Hepatocyte (in vitro differentiated cells): ENCODE measurements at places on chromosomes 13 and 19. TPM values are rescaled to one million over a fixed set of nuclear protein-coding genes. Genes with fewer than 3 reads are reported as not detected.

GRCh38 chr13:46751811-46752635 lies 44.9 kb downstream of the ESD start:
- H3K4me3 ChIP-seq, result no peak overlapping the region
- no peaks in the 10 kb centered on the region for H3K27me3 ChIP-seq
- no peaks in the 10 kb centered on the region for H3K4me1 ChIP-seq
- H3K27ac ChIP-seq, result no peak overlapping the region

DNA sequence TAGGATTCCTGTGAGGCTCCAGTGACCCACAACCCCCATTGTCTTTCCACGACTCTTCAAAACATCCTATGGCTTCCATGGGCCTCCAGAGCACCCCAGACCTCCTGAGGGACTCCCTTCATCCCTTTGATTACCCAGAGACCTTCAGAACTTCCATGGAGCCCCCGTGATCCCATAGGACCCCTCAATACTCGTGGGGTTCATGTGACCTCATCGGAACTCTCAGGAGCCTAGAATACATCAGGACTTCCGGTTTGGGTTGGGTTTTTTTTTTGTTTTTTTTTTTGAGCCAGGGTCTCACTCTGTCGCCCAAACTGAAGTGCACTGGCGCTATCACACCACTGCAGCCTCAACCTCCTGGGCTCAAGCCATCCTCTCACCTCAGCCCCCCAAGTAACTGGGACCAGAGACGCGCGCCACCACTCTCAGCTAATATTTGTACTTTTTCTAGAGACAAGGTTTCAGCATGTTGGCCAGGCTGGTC lies 774 bp downstream of the ALDH16A1 start:
- peak overlapping the region; percentile 99 for H3K27ac ChIP-seq
- H3K36me3 ChIP-seq, result no peaks in the 10 kb centered on the region
- H3K4me1 ChIP-seq, result peaks cover 7% of the 10 kb centered on the region
- H3K27me3 ChIP-seq, result no peaks in the 10 kb centered on the region
- H3K4me3 ChIP-seq, result peak overlapping the region; percentile 62

CGB3 gene
- 1.1 TPM in 1 of 2 replicates, not detected in the other for total RNA-seq

DNA sequence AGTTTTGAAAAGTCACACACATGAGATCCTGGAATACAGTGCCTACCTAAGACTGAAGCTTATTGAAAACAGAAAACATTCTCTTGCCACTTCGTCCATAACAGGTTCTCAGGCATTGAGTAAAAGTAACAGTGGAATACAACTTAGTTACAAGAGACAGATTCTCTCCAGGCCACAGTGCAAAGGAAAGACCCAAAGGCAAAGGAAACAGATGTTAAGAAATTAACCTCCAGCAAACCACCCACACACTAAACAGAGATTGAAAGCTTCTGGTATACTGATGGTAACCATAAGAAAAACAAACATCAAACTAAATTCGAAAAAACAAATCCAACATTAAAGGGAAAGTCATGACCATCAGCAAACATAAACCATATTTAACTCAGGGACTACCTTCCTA lies 914.7 kb downstream of the SLITRK5 start:
- H3K4me3 ChIP-seq, result no peak overlapping the region
- no peaks in the 10 kb centered on the region for H3K27me3 ChIP-seq
- no peak overlapping the region for H3K27ac ChIP-seq
- H3K4me1 ChIP-seq, result no peaks in the 10 kb centered on the region

DNA sequence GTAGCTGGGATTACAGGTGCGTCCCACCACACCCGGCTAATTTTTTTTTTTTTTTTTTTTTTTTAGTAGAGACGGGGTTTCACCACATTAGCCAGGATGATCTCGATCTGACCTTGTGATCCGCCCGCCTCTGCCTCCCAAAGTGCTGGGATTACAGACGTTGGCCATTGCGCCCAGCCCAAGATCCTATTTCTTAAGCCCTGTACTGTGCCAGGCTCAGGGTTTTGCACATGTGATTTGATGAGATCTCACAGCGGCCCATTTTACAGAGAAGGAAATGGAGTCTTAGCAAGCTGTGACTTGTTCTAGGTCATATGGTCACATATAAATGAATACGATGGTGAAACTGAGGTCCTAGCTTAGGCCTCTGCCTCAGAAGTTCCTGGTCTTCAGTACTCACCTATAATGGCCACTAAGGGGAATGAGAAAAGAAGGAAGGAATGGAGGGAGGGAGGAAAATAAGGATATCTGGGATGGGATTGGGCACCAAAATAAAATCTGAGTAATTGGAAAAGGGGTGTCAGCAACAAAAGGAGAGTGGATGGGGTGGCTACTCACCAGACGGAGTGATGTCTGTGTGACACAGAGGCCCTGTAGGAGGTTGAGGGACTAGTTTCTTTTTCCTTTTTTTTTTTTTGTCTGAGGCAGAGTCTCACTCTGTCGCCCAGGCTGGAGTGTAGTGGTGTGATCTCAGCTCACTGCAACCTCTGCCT lies 1.3 kb downstream of the OSCAR start:
- H3K27me3 ChIP-seq, result peaks cover 14% of the 10 kb centered on the region
- no peak overlapping the region for H3K4me3 ChIP-seq
- peaks cover 13% of the 10 kb centered on the region for H3K4me1 ChIP-seq
- no peak for DNase-seq
- no peak overlapping the region for H3K27ac ChIP-seq
- H3K36me3 ChIP-seq, result no peaks in the 10 kb centered on the region

DNA sequence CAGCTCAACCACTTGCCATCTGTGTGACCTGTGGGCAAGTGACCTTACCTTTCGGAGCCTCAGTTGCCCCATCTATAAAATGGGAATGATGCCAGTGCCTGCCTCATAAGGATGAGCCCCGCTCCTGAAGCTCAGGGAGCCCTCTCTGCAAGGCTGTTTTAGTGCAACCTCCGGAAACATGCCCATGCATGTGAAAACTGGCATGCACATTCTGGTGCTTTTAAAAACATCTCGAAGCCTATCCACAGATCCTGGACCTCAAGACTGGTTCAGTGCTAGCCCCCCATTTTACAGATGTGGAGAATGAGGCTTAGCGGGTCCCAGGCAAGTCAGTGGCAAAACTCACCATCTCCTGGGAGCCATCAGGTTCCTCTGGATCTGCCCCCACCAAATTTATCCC lies 5.6 kb downstream of the CADM4 start:
- no peak overlapping the region for H3K4me3 ChIP-seq
- H3K4me1 ChIP-seq, result peaks cover 19% of the 10 kb centered on the region
- no peak overlapping the region for H3K27ac ChIP-seq
- H3K36me3 ChIP-seq, result no peaks in the 10 kb centered on the region
- DNase-seq, result no peak

GRCh38 chr19:1513499-1514294 lies 878 bp upstream of the ADAMTSL5 start:
- H3K4me3 ChIP-seq, result peak overlapping the region; percentile 50
- no peaks in the 10 kb centered on the region for H3K27me3 ChIP-seq
- peak; percentile 83 for DNase-seq
- no peaks in the 10 kb centered on the region for H3K36me3 ChIP-seq
- H3K4me1 ChIP-seq, result peaks cover 35% of the 10 kb centered on the region

PLIN5 gene
- total RNA-seq, result 2.1 and 5.8 TPM in 2 replicates

DNA sequence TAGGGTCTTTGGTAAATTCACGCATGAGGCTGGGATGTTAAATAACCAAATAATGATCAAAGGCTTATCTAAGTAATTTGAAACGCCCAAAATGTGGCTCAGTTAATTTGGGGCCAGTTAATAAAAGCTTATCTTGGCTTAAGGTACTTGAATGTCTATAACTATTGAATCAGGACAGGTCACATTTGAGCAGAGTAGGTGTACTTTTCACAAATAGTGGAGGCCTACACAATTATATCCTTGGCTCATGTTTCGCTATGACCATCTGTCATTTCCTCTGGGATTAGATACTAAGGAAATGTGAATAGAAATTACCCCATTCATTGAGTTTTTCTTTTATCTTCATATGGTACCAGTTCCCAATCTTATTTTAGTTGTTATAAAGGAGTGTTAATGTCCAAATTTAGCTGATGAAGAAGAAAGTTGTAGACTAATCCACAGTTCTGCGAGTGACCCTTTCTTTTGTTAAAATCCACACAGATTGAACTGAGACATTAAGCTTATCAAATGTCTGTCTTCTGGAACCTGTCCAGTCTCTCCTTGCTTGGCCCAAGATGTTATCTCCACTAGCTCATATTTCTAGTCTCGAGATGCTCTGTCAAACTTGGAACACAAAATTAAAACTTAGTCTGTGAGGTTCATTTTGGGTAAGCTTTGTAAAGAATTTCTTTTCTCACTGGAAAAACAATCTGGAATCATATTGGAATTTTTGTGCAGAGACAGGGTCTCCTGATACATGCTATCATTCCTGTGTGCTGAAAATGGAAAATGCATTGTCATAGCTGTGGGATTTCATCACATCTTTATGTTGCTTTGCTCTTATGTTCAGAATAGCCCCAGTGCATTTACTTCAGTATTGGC lies 31.0 kb downstream of the SLAIN1 start:
- no peaks in the 10 kb centered on the region for H3K4me1 ChIP-seq
- no peak for DNase-seq
- H3K36me3 ChIP-seq, result no peaks in the 10 kb centered on the region
- H3K27ac ChIP-seq, result no peak overlapping the region
- no peaks in the 10 kb centered on the region for H3K27me3 ChIP-seq

- no peak overlapping the region for H3K4me3 ChIP-seq
- no peaks in the 10 kb centered on the region for H3K27me3 ChIP-seq
- DNase-seq, result no peak
- peaks cover 3% of the 10 kb centered on the region for H3K4me1 ChIP-seq
- H3K36me3 ChIP-seq, result no peaks in the 10 kb centered on the region
- no peak overlapping the region for H3K27ac ChIP-seq
Measured at GRCh38 chr13:31213651-31214289, 14.0 kb downstream of the B3GLCT start.

GRCh38 chr13:61258185-61258584 lies 157.5 kb downstream of the PCDH20 start:
- no peaks in the 10 kb centered on the region for H3K4me1 ChIP-seq
- DNase-seq, result no peak

DNA sequence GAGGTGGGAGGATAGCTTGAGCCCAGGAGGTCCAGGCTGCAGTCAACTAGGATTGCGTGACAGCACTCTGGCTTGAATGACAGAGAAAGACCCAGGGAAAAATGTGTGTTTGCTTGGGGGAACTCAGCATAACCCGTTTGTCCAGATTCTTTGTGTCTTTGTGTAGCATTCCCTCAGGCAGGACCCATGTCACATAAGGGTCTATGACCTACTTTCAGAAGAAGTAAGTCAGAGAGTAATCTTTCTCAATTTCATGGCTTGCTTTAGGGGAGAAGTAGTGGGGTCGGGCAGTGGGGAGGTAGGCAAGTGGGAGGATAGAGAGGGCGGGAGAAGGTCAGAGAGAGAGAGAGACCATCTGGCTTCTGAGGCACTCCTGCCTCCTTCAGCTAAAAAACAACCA lies 11.9 kb upstream of the PSPC1 start:
- DNase-seq, result peak; percentile 56
- peak overlapping the region; percentile 87 for H3K27ac ChIP-seq
- no peaks in the 10 kb centered on the region for H3K4me1 ChIP-seq
- H3K36me3 ChIP-seq, result no peaks in the 10 kb centered on the region

- H3K4me3 ChIP-seq, result no peak overlapping the region
- H3K4me1 ChIP-seq, result peaks cover 3% of the 10 kb centered on the region
- no peaks in the 10 kb centered on the region for H3K36me3 ChIP-seq
- no peaks in the 10 kb centered on the region for H3K27me3 ChIP-seq
- no peak for DNase-seq
- no peak overlapping the region for H3K27ac ChIP-seq
Measured at GRCh38 chr13:109698779-109699178, 87.6 kb downstream of the IRS2 start.

DNA sequence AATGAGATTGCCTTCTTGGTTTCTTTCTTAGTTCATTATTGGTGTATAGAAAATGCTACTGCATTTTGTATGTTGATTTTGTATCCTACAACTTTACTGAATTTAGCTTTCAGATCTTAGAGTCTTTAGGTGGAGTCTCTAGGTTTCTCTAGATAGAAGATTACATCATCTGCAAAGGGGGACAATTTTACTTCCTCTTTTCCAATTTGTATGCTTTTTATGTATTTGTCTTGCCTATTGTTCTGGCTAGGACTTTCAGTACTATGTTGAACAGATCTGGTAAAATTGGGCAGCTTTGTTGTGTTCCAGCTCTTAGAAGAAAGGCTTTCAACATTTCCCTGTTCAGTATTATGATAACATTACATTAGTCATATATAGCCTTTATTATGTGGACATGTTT lies 101.0 kb upstream of the SPRY2 start:
- H3K4me3 ChIP-seq, result no peak overlapping the region
- no peaks in the 10 kb centered on the region for H3K36me3 ChIP-seq
- no peaks in the 10 kb centered on the region for H3K27me3 ChIP-seq
